SW480 (cell line): ENCODE measurements at places on chromosomes 1 and 21.
A peak's percentile ranks its signal among the peaks of the same experiment; 100 is the strongest.

- peak; percentile 17 for DNase-seq
These were observed 52.7 kb downstream of the PLPP3 start for GRCh38 chr1:56526571-56527174.

GRCh38 chr1:94793296-94793656 is 26.9 kb upstream of the SLC44A3 start:
- DNase-seq, result no peak

- no peak for DNase-seq
These were observed 133.8 kb upstream of the EDN2 start for GRCh38 chr1:41618066-41618825.

DNA sequence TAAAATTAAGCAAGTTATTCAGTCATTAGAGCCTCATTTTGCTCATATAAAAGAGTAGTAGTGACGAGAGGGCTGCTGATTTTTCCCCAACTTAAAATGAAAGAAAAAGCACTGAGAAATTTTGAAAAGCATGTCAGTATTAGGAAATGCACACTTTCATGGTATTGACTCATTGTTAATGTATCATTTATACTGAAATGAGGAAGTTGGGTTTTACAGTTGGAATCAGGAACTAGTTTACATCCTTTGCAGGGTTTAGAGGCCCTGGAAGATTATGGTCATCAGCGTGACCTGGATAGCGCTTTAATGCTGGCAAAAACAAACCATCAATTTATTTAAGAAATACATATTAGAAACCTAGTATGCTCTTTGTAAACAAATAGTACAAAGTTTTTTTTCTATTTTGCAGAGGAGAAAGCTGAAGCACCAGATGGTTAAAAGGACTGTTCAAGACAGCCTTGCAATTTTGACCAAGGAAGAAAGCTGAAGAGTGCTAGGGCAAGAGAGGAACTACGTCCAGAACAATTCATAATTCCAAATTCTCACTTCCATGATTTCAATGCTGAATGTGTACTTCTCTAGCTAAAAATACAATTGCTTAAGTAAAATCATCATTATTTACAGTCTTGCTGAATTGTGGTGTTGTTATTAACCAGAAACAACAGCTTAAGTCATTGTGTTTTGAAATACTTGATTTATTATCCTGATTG is 94.8 kb upstream of the SGIP1 start:
- no peak for DNase-seq

DNA sequence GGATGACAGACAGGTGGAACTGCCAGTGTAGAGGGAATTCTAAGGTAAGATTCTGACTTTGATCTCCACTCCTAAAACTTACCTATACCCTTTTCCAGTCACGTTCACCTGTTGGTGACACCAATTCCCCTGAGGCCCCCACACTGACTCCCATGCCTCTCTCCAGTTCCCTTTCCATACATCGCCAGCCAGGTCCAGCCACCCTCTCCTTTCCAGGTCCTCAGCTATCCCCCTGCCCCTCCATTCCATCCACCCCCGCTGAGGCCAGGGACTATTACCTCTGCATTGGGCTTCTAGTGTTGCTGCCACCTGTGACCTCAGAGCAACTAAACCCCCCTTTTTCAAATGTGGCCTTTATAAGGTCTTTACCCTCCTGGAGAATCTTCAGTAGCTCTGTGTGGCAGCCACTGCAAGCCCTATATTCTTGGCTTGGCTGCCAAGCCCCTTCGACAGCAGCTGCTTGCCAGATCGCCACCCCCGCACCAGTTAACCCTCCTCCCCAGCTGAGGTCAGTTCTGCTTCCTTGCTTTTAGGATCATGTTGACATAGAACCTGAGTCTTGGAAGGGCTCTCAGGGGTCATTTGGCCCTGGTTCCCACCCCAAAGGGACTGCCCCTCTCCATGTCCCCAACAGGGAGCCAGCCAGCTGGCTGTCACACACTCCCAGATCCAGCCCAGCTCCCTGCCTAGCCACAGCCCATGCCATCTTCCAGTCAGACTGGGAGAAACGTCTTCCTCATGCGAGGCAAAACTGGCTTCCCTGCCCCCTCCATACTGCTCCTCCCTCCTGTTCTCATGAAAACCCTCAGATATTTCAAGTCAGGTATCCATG is 14.7 kb downstream of the CSF1 start:
- DNase-seq, result no peak

DNA sequence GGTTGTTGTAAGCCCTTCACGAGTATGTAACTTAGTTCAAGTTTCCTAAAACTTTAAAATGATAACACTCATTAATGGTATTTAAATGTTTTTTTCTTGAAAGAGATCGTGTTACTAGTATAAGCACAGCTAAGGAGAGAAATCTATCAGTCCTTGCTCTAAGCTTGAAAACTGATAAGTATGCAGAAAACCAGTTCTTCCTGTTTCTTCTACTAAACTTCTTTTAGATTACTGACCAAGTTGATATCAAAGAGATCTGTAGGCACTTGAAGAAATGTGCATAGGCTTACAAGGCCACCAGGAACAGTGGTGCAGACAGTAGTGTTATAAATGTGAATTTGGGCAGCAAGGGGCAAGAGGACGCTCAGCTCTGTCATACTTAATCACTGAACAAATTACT is 3.9 kb downstream of the EFCAB14 start:
- no peak for DNase-seq

DNA sequence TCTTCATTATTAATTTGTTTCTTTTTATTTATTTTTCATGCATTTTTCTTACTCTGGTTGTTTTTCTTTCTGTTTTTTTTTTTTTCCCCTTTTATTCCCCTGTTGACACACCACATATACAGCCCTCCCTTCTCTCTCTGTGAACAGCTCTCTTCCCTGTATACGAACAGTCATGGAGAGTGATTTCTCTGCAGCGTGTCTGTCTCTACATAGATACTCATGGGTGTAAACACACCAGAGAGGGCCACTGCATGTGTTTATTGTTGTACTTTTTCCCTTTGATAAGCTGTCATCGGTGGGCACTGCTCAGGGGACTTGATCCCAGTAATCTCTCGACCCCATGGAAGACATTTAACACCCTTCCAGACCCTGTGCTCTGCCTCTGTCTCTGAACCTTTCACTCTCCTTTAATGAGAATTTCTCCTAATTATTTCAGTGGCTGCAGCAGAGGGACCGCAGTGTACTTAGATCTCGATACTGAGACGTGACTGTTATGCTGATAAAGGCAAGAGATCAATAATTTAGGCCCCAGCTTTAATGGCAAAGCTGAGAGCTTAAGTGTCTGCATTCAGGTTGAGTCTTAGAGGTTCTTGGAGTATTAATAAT is 113.1 kb downstream of the PBX1 start:
- no peak for DNase-seq

GRCh38 chr21:38242061-38242460 is 14.7 kb upstream of the KCNJ15 start:
- no peak for DNase-seq

GRCh38 chr1:32893198-32894018 is 7.1 kb downstream of the HPCA start:
- DNase-seq, result peak; percentile 37

DNA sequence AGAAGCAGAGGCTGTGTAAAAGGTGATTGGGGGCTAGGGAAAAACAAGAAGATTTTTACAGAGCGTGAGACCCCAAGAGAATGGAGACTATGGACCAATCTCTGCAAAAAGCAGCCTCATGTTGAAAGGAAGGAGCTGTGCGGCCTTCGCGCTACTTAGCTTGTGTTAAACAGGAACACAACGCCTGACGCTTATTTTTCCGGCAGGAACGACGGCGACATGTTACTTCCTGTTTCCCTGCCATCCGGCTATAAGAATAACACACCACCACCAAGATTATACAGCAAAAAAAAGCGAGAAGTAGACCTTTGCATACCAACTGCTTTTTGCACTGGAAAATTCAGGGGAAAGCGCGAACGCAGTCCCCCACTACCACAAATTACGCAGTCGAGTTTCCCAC is 272.7 kb downstream of the FAM72C start:
- no peak for DNase-seq

- no peak for DNase-seq
These were observed 283.0 kb downstream of the LRRIQ3 start for GRCh38 chr1:73914951-73915350.

- no peak for DNase-seq
These were observed 318.9 kb downstream of the AJAP1 start for GRCh38 chr1:4973341-4973740.

GRCh38 chr1:24207709-24208108 is 20.6 kb upstream of the IFNLR1 start:
- DNase-seq, result no peak

- DNase-seq, result no peak
These were observed 26.6 kb downstream of the S100A10 start for GRCh38 chr1:151967091-151967490.

DNA sequence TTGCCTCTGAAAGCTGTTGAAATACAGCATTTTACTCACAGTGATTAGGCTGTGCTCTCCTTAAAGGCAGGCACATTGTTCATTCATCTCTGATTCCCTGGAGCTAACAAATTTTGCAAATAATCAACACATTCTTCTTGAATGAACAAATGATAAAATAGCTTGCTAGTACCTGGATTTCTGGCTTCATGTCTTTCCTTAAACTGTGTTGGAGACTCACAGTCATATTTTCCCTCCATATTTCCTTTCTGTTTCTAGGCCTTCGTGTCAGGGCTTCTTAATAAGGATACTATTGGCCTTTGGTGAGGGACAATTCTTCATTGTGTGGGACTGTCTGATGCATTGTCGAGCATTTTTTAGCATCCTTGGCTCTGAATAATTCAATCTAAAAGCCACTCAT is 9.7 kb downstream of the HSD11B1 start:
- no peak for DNase-seq

DNA sequence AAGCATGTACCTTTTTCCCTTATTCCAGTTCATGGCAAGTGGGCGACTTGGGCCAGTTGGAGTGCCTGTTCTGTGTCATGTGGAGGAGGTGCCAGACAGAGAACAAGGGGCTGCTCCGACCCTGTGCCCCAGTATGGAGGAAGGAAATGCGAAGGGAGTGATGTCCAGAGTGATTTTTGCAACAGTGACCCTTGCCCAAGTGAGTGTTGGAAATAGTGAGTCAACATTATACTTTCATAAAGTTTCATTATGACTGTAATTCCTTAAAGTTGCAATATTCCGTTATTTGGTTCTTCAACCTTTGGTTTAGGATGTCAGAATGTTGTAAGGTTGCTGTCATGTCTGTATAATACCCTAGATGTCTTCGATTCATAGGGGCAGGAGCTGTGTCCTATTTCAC is 230.5 kb downstream of the TPR start:
- DNase-seq, result no peak

GRCh38 chr1:39787468-39787867 is 1.2 kb downstream of the BMP8B start:
- no peak for DNase-seq

DNA sequence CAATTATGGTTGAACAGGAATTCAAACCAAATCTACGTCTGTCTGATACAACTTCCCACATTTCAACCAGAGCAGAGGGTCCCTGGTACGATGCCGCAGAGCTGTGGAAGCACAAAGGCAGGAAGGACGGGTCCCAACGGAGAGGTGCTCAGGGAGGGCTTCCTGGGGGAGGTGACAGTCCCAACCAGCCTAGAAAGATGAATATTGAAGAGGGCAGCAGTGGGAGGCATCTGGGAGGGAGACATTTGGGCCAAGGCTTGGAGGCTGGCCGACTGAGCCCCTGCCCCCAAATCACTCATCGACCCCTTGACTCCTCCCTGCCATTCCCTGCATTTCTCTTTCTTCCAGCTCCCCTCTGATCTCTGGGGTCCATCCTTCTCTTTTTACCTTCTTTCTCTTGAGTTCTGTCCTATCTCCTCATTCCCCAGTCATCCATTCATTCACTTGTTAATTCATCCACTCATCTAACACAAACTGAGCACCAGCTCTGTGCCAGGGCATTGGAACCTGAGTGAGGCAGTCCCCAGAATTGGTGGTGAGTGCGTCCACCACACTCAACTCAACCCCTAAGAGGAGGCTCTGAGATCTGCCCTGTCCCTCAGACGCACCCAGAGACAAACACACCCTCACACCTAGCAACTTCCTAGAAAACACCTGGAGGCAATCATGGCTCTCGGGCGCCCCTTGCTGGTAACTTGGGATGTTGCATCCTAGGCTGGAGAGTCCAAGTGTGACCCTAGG is 13.2 kb upstream of the CELA3B start:
- peak; percentile 61 for DNase-seq

DNA sequence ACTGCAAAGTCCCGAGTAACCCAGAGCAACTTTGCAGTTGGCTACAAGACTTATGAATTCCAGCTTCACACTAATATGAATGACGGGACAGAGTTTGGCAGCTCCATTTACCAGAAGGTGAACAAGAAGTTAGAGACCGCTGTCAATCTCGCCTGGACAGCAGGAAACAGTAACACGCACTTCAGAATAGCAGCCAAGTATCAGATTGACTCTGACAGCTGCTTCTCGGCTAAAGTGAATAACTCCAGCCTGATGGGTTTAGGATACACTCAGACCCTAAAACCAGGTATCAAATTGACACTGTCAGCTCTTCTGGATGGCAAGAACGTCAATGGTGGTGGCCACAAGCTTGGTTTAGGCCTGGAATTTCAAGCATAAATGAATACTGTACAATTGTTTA is 66.8 kb downstream of the ACBD6 start:
- no peak for DNase-seq

GRCh38 chr1:4657960-4658541 is 3.6 kb downstream of the AJAP1 start:
- DNase-seq, result no peak

DNA sequence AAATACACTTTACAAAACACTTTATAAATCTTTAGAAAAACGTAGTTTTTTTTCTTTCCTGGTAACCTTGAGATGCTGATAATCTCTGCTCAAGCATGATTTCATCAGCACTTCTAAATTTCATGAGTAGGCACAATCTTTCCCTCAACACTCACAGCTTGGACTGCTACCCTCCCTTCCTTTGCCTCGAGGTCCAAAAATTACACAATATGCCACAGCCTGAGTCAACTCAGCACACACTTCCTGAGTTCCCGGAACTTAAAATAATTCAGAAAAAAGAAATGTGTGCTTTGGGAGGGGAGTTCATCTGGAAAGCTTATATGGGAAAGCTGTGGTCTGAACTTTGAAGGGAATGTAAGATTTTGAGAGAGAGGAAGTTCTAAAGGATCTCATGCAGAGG is 5.9 kb downstream of the CLCA2 start:
- no peak for DNase-seq

GRCh38 chr1:64882574-64883255 is 83.6 kb downstream of the JAK1 start:
- DNase-seq, result no peak

GRCh38 chr1:240515505-240515904 is 96.5 kb downstream of the GREM2 start:
- DNase-seq, result no peak
